ENCODE measurements at places on chromosomes 2 and 18.

GRCh38 chr2:216791303-216791702 is 68.6 kb downstream of the TNP1 start:
- DNase-seq = no peak

- peak; percentile 53 for DNase-seq
Observed at GRCh38 chr2:120703330-120703994, 32.2 kb upstream of the GLI2 start.

GRCh38 chr2:178367344-178367743 is 83.6 kb downstream of the PRKRA start:
- DNase-seq = no peak

GRCh38 chr18:45121146-45121545 is 440.5 kb downstream of the SETBP1 start:
- DNase-seq = no peak

DNA sequence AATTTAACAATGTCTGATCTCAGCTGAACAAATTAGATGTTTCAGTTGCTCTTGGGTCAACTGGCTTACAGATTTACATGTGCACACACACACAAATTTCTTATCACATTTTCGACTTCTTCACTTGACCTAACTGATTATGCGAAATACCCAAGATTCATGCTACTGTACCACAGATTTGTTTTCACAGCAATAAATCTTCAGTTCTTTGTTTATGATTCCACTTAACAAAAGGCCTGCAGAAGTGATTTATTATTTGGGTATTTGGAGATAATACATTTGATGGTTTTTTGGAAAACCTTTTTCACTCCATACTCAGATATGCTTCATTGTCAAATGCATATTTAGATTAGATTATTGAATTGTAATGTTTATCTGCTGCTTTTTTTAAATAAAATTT is 129.0 kb downstream of the GALNT1 start:
- no peak for DNase-seq

Data from ELF-1 (cell line).